ENCODE measurements at places on chromosomes 7 and 10. TPM values are rescaled to one million over a fixed set of nuclear protein-coding genes. Genes with fewer than 3 reads are reported as not detected.

The PIK3CG gene
- 7.2 TPM for total RNA-seq

The C10orf143 gene
- total RNA-seq = 0.45 TPM

The HOXA10 gene
- 0.36 TPM for total RNA-seq

The PTN gene
- 0.56 TPM for total RNA-seq

The SHLD2 gene
- 18.6 TPM for total RNA-seq

The MLXIPL gene
- not detected for total RNA-seq

The SEMA3C gene
- 22.5 TPM for total RNA-seq

The NPC1L1 gene
- total RNA-seq = not detected

The PRF1 gene
- not detected for total RNA-seq

The FKBP6 gene
- total RNA-seq = not detected

The FAM241B gene
- total RNA-seq = 0.18 TPM

The TRIM73 gene
- total RNA-seq = 0.75 TPM

The HOXA1 gene
- total RNA-seq = 0.54 TPM

The IFIT1 gene
- 1.8 TPM for total RNA-seq

The PTF1A gene
- not detected for total RNA-seq

Data from endothelial cell of coronary artery (primary cell).